ENCODE measurements at places on chromosomes 5 and 9.

DNA sequence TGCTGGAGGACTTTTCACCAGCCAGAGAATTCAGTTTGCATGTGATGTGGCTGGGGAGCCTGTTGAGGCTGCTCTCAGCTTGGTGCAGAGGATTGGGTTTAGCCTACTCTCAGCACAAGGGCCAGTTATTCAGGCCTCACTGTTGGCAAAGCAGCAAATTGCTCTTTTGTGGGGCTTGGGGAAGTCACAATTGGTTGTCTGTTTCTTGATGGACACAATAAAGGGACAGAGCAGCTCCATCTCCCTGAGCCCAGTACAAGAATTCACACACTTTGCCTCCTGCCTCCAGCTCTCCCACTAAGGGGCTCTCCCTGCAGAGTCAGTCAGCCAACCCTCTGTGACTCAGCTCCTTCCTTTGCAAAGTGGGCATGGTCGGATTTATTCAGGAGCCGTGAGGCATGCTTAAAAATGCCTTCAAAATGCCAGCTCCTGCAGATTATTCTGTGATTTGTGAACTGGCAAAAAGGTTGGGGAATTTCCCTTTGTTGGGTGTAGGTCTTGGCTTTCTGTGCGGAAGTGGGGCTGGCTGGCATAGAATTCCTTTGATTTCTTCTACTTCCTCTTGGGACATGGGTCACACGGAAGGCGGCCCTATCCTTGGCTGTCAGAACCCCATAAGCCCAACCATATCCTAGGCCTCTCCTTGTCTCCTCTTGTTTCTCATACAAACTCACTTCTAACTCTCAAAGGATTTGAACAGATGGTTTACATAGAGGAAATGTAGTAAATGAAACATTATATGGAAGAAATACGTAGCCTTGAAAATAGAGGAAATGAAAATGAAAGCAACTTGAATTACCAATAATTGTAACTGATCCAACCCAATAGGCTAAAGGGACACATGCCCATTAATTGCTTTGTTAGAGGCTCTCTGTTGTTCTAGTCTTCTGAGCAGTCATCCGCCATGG is 118.7 kb upstream of the CD180 start:
- no peak for DNase-seq

GRCh38 chr9:32067261-32067660 is 317.2 kb upstream of the ACO1 start:
- no peak for DNase-seq

DNA sequence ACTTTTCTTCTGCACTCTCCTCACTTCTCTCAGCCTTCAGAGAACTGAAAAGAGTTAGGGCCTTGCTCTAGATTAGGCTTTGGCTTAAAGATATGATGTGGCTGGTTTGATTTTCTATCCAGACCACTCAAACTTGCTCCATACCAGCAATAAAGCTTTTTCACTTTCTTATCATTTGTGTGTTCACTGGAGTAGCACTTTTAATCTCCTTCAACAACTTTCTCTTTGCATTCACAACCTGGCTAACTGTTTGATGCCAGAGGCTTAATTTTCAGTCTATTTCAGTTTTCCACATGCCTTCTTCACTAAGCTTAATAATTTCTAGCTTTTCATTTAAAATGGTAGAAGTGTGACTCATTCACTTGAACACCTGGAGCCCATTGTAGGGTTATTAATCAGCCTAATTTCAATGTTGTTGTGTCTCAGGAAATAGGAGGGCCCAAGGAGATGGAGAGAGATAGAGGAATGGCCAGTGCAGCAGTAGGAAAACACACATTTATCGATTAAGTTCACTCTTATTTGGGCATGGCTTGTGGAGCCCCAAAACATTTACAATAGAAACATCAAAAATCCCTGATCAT is 5.9 kb downstream of the ATPSCKMT start:
- DNase-seq: no peak

GRCh38 chr5:514101-514485 is 10.2 kb downstream of the SLC9A3 start:
- DNase-seq: no peak

- DNase-seq: no peak
These were observed 218.0 kb downstream of the MAN2A1 start for GRCh38 chr5:109907731-109908130.

DNA sequence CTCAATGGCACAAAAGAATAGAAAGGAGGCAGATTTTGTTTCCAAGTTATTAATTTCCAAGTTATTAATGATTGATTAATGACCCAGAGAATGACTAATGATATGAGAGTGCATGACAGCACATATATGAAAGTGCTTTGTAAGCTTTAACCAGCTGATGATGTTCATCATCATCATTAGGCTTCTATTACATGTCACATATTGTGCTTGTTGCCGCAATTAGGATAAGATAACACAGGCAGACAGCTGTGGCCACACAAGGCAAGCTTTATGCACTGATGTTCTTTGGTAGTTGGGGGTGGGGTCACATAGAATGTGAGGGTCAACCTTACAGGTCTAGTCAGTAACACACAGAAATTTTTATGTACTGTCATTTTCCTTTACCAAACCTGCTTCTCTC is 219.7 kb downstream of the TRPM3 start:
- no peak for DNase-seq

All from left forelimb (tissue), 1 donor.